Endodermal cell (in vitro differentiated cells): ENCODE measurements at places on chromosomes 2 and 18. TPM values are rescaled to one million over a fixed set of nuclear protein-coding genes. Genes with fewer than 3 reads are reported as not detected.

GALR1 gene
- 0.02 and 0.04 TPM in 2 replicates for total RNA-seq

PRKAG3 gene
- not detected in 3 replicates for total RNA-seq

CTNNA2 gene
- 7.7 and 8.9 TPM in 2 replicates for total RNA-seq

LAMA1 gene
- 140 and 198 TPM in 2 replicates for total RNA-seq

SKOR2 gene
- 0.18 TPM in 1 of 2 replicates, not detected in the other for total RNA-seq

KATNAL2 gene
- 5.7 to 7.2 TPM (median 6.4 TPM) in 3 replicates for total RNA-seq

RAX gene
- 0.18 TPM in 1 of 2 replicates, not detected in the other for total RNA-seq

CHRND gene
- total RNA-seq: not detected in 3 replicates

LYG1 gene
- 0.32 and 0.55 TPM in 2 replicates for total RNA-seq

FAM161A gene
- 13.4 to 18.4 TPM (median 15.1 TPM) in 3 replicates for total RNA-seq

FAM237A gene
- total RNA-seq: not detected in 2 replicates

RAD51AP2 gene
- total RNA-seq: not detected in 2 replicates

NFATC1 gene
- total RNA-seq: 21.7 to 23.4 TPM (median 23.0 TPM) in 3 replicates

DUSP11 gene
- total RNA-seq: 18.8 and 20.0 TPM in 2 replicates

TMEM178A gene
- 7.4 to 12.5 TPM (median 8.8 TPM) in 3 replicates for total RNA-seq

RUFY4 gene
- total RNA-seq: 0.35 TPM in 1 of 2 replicates, not detected in the other
